NCI-H187 (cell line): ENCODE measurements at places on chromosomes 2 and 18.

DNA sequence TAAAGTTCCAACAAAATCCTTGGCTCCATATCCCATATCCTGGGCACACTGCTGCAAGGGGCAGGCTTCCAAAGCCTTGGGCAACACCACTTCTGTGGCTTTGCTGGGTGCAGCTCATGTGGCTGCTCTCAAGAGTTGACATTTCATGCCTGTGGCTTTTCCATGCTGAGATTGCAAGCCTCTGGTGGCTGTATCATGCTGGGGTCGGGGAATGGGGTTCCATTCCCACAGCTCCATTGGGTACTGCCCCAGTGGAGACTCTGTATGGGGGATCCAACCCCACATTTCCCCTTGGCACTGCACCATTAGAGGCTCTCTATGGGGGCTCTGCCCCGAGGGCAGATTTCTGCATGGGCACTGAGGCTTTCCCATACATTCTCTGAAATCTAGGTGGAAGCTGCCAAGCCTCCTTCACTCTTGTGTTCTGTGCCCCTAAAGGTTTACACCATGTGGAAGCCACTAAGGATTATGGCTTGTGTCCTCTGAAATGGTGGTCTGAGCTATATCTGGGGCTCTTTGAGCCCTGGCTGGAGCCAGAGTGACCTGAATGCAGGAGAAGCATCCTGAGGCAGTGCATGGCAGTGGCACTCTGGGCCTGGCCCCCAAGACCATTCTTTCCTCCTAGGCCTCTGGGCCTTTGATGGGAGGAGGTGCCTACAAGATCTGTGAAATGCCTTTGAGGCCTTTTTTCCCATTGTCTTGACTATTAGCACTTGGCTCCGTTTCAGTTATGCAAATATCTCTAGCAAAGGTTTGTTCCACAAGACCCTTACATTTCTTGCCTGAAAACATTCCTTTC, 107.9 kb downstream of the PTGR3 start:
- no peak for DNase-seq

DNA sequence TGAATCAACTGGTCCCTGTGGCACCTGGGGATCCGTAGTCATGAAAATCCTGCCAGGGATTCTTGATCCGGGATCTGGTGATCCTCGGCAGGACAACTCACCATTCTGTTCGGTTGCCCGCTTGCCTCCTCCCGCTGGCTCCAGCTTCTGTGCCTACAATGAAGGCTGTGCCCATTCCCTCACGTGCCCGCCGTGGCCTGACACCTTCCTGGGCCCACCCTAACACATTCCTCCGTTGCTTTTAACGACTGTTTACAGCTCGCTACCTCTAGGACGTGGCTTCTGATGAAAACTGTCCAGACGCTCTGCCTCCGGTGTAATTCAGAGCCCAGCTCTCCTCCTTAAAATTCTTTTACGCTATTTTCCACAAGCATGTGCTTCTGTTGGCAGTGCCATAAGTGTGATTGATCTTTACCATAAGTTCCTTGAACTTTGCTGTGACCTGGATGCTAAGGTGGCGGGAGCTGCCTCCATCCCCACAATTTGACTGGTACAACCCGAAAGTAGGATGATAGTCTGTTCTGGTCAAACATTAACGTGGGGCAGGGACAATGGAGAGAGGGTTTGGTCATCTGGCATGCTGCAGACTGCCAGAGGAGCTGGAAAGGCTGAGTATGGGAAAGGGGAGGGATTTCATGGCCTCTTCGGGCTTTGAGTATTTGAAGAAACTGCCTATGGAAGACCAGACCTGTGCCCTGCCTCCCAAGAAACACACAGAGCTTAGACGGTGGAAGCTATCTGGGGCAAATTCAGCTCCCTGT, 206.8 kb upstream of the TNP1 start:
- no peak for DNase-seq

- DNase-seq = no peak
Observed at GRCh38 chr2:48092846-48093803, 186.8 kb upstream of the FBXO11 start.

DNA sequence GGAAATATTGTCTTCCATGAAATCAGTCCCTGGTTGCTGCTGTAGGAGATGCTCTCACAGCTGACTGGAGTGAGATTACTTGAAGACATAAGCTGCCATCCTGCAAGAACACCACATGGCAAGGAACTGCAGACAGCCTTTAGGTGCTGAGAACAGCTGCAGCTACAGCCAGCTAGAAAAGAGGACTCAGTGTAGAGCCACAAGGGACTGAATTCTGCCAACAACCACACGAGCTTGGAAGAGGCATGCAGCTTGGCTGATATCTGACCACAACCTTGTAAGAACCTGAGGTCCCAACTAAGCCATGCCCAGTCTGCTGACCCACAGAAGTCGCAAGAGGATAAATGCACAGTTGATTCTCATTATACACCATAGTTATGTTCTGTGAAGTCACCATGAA, 181.8 kb upstream of the ARL4C start:
- no peak for DNase-seq

GRCh38 chr2:161245261-161245553, 63.0 kb upstream of the PSMD14 start:
- no peak for DNase-seq

DNA sequence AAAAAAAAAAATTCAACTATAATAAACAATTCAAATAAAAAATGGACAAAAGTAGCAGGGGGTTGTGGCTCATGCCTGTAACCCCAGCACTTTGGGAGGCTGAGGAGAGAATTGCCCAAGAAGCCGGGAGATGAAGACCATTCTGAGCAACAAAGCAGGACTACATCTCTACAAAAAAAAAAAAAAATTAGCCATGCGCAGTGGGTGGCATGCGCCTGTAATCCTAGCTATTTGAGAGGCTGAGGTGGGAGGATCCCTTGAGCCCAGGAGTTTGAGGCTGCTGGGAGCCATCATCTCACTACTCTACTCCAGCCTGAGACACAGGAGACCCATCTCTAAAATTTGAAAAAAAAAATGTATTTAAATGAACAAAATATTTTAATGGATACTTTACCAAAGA, 4.4 kb upstream of the CACNB4 start:
- DNase-seq = no peak

DNA sequence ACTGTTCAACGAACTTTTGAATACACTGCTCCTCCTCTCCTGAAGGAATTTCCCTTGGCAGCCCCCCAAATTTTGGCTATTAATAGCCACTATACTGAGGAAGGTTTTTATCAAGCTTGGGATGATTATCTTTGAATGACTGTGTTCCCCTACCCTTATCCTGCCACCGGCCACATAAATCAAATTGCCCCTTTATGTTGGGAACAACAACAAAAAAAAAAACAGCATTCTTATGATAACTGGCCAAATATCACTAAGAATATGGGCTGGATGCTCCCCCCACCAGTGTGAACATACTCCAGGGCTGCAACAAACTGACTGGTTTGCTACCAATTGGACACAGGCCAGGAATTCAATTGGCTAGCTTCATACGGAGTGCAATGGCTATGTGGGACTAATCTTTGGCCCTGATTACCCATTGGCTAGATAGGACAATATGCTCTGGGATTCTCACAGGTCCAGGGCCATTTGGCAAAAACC, 20.6 kb downstream of the DUSP11 start:
- DNase-seq = no peak

- no peak for DNase-seq
Observed at GRCh38 chr2:129721846-129722245, 257.6 kb upstream of the RAB6C start.

GRCh38 chr2:107737756-107738155, 88.9 kb upstream of the RGPD4 start:
- DNase-seq = no peak

GRCh38 chr2:101608408-101609310, 88.8 kb upstream of the MAP4K4 start:
- DNase-seq = no peak

GRCh38 chr2:197273485-197273884, 37.1 kb downstream of the ANKRD44 start:
- peak; percentile 13 for DNase-seq

- DNase-seq = no peak
Observed at GRCh38 chr2:237058423-237058822, 27.3 kb upstream of the COPS8 start.

DNA sequence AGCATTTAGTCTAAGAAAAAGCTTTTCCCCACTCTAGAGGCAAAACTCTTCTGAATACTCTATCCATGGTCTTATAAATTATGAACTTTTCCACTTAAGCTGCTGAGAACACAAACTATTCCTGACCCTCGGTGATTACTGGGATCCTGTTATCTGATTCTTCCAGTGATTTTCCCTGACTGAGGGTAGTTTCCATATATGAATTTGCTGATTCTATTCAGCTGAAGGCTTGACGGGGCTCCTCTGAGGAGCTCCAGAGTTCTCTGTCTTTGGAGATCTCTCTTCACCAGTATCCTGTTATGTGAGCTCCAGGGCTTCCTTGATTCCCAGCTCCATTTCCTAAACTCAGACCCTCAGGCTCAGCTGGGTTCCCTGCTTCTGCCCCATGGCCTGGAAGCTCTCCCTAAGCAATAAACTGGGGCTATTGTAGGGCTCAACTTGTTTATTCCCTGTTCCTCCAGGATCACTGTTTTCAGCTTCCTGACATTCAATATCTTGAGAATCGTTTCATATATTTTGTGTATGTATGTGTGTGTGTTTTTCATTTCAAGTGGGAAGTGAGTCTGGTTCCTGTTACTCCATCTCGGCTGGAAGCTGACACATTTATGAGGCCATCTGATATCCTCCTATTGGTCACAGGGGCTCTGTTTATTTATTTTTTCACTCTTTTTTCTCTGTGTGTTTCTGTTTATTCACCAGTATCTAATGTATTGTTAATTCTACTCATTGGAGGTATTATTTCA, 78.2 kb downstream of the ARHGAP28 start:
- no peak for DNase-seq

GRCh38 chr18:57813245-57813644, 10.1 kb upstream of the ATP8B1 start:
- no peak for DNase-seq

- DNase-seq = no peak
Observed at GRCh38 chr2:26640781-26641564, at the start of gene CIB4. CIB4 (minus strand) TSS chr2:26641366; CDS start chr2:26641314, 52 bp downstream.

- no peak for DNase-seq
Observed at GRCh38 chr2:86097114-86097896, 8.4 kb downstream of the POLR1A start.

DNA sequence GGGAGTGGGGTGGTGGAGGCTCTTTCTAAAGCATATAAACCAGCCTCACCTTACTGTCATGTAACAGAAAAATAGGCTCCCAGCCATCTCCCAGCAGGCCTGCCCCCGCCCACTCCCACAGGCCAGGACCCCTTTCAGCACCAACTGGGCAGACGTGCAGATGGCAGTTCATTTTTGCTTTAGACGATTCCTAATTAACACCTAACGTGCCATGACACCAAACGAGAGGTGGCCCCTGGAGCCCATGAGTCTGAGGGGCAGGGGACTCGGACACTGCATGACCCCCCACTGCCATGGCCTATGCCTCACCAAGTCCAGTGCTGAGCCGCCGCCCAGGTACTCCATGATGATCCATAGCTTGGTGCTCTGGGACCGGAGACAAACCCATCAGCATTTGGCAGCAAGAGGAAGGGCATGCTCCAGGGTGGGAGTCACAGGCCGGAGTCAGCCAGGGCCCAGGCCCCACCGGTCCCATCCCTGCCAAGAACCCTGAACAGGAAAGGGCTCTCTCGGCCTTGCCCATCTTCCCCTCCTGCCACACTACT, 7.9 kb downstream of the STK25 start:
- DNase-seq = no peak

DNA sequence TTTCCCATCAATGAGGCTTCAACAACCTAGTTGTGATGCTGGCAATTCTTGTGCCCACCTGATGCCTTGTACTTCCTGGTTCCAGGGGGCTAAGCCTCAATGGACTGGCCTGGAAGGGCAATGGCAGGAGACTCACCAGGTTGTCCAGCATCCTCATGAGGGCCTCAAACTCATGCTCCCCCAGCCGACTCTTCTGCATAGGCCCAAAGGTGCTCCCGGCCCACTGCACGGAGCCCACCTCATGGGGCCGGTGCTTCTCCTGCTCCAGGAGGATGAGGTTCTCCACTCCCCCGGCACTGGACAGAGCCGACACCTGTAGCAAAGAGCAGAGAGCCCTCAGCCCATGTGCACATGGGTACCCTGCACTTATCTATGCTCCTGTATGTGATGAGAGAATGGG, 84.5 kb downstream of the ADD2 start:
- DNase-seq = no peak

DNA sequence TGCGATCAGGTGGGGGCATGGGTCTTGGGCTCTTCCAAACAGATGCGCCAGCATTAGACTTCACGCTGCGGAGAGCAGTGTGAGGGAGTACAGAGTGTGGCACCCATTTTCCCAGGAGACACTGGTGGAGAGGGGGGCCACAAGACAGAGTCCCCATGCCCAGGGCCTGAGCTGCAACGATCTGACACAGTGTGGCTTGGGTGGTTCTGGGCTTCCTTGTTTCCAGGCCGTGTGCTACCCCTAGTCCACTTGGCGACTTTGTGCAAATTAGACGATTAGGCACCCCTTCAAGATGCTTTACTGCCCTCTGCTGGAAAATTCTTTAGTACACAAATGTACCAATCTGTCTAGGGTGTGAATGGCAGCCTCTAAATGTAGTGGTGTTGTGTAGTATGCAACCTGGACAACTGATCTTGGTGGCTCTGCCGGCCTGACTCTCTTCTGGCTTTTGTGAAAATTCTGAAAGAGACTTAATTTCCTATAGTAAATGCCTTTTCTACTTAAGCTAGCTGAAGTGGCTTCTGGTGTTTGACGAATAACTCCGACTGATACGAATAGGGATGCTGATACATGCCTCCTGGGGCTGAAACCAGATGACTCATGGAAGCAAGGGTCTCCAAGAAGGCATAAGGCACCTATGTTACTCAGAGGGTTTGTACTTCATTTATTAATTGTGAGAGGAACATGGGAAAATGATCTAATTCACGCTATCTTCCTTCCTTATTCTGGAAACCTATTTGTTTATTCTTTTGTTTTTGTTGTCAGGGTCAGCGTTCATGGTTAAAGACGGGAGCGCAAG, 92.3 kb upstream of the SMAD2 start:
- DNase-seq = peak; percentile 53

DNA sequence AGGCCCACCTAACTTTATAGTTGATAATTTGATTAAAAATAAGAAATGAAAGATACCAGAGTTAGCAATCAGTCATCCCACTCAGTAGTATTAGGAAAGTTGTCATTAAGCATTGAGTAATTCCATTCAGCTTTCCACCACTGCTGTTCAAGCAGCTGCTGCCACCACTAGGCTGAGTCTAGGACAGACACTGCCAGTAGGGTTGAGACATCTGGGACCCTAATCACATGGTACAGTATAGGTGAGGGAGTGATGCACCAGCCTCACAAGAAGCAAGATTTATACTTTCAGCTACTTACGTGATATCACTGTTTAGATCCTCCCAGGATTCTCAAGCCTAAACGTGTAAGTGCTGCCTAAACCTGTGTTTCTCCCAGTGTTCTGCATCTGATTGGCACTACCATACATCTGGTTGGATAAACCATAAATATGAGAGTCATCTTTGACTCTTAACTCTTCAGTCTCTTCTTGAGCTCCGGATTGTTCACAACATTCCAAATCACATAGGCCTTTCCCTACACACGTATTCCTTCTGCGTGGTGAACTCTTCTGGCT, 3.2 kb downstream of the UBXN4 start:
- no peak for DNase-seq

DNA sequence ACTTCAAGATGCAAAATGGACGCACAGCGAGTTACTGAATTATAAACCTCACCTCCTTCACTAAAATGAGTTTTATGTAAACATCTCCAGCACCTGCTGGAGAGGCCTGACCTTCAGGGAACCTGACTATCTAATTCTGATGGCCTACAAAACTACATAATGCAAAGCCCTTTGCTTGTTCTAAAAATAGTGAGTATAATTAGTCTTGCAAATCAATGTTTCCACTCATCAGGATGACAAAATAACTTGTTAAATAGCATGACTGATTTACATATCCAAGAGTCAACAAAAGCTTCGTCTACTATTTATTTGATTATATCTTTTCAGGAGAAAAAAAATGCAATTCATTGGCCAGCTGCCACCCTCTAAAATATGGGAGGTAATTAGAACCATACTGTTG, 326.3 kb upstream of the MC4R start:
- DNase-seq = no peak
